Osteocyte (in vitro differentiated cells): ENCODE measurements at places on chromosomes 11 and 22. TPM values are rescaled to one million over a fixed set of nuclear protein-coding genes. Genes with fewer than 3 reads are reported as not detected.

Gene TNNT3
- 2.6 and 4.4 TPM in 2 replicates for total RNA-seq

- no peaks in the 10 kb centered on the region for H3K36me3 ChIP-seq
- H3K4me3 ChIP-seq: no peak overlapping the region
- peaks cover 18% of the 10 kb centered on the region for H3K4me1 ChIP-seq
- H3K27ac ChIP-seq: no peak overlapping the region
- peaks cover 8% of the 10 kb centered on the region for H3K27me3 ChIP-seq
Measured at GRCh38 chr22:49633010-49633324, 194.7 kb downstream of the BRD1 start.

- peaks cover 16% of the 10 kb centered on the region for H3K4me1 ChIP-seq
- no peaks in the 10 kb centered on the region for H3K36me3 ChIP-seq
- peaks cover 2% of the 10 kb centered on the region for H3K27me3 ChIP-seq
- DNase-seq: peak; percentile 23
- no peak overlapping the region for H3K4me3 ChIP-seq
- no peak overlapping the region for H3K27ac ChIP-seq
Measured at GRCh38 chr11:76832361-76832760, 28.4 kb upstream of the ACER3 start.

Gene OR2AG2
- total RNA-seq: 0.08 TPM in 1 of 2 replicates, not detected in the other

GRCh38 chr11:74015919-74016684 is 7.2 kb upstream of the UCP3 start:
- peaks cover 16% of the 10 kb centered on the region for H3K4me1 ChIP-seq
- no peaks in the 10 kb centered on the region for H3K27me3 ChIP-seq
- DNase-seq: no peak
- H3K36me3 ChIP-seq: peaks cover 14% of the 10 kb centered on the region
- H3K4me3 ChIP-seq: no peak overlapping the region

Gene SSTR3
- not detected in 2 replicates for total RNA-seq

Gene OR6A2
- total RNA-seq: 0.08 TPM in 1 of 2 replicates, not detected in the other

GRCh38 chr22:41242396-41243117 is 1.8 kb upstream of the CHADL start:
- H3K36me3 ChIP-seq: peaks cover 2% of the 10 kb centered on the region
- H3K27me3 ChIP-seq: no peaks in the 10 kb centered on the region
- H3K27ac ChIP-seq: no peak overlapping the region
- H3K4me3 ChIP-seq: no peak overlapping the region
- DNase-seq: no peak
- peaks cover 1% of the 10 kb centered on the region for H3K4me1 ChIP-seq

DNA sequence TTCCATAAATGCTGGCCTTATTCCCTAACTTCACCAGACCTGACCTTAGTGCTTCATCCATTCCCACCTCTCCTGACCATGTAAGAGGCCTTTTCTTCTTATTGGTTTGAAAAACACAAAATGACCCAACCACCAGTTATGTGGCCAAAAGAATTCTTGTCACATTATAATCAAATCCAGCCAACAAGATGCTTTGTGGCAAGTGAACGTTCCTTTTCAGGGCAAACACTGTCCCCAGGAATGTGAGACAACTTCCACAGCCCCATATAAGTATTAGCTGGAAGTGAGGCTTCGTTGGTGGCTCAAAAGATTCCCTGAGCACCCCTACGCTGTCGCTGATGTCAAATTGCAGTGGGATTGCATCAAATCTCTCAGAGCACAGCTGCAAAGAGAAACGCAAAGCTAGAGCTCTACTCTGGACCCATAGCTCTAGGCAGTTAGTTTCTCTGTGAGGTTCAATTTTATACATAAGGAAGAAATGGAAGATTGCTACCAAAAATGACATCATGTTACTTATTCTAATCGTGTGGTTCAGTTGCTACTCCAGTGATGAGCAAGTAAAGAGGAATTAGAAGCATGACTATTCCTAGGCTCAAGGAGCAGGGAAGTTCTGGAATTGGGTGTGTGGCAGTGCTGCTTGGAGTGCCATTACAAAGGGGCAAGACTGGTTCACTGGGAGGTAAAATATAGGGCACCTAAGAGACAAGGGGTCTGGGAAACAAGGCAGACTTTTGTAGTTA is 26.1 kb downstream of the GLYATL1 start:
- no peaks in the 10 kb centered on the region for H3K36me3 ChIP-seq
- no peaks in the 10 kb centered on the region for H3K4me1 ChIP-seq
- DNase-seq: no peak
- H3K27ac ChIP-seq: no peak overlapping the region

DNA sequence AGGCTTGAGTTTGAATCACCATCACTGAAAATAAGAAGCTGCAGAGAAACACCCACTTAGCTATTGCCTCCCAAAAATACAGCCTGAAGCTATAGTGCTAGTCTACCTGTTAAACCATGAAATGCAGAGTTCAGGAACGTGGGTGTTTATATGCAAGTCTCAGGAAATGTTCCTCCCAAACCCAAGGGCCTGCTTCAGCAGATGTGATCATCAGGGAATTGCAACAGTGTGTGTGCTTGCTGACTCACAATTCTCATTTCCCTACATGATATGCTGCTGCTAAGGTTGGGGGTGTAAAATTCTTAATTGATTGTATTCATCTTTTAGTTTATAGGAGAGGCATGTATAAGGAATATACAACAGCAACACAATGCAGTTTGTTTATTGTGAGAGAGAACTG is 49.6 kb downstream of the NUP98 start:
- no peak overlapping the region for H3K4me3 ChIP-seq
- H3K27ac ChIP-seq: no peak overlapping the region
- no peak for DNase-seq
- peaks cover 2% of the 10 kb centered on the region for H3K4me1 ChIP-seq
- no peaks in the 10 kb centered on the region for H3K27me3 ChIP-seq

- H3K27me3 ChIP-seq: peaks cover 12% of the 10 kb centered on the region
- H3K27ac ChIP-seq: no peak overlapping the region
- H3K4me1 ChIP-seq: no peaks in the 10 kb centered on the region
- no peak for DNase-seq
Measured at GRCh38 chr22:49746065-49746464, 81.6 kb downstream of the BRD1 start.

GRCh38 chr22:27531782-27532530 is 269.6 kb downstream of the MN1 start:
- peaks cover 20% of the 10 kb centered on the region for H3K4me1 ChIP-seq
- H3K27me3 ChIP-seq: no peaks in the 10 kb centered on the region
- H3K4me3 ChIP-seq: no peak overlapping the region
- H3K36me3 ChIP-seq: no peaks in the 10 kb centered on the region

DNA sequence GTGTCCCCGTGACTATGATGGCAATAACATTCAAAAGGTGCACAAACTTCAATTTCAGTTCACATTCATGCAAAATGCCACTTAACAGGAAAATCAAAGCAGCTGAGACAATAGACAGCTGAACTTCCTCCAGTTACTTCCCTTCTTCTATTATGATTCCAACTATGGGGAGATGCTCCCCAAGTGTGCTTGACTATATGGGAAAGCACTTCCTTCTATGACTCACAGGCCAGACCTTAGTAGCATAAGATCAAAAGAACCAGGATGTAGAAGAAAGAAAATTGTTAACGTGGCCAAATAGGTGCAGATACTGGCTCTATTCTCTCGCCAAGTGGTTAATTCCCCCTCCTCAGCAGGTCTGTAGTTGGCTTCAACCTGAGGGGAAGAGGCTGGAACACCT is 7.8 kb upstream of the FAT3 start:
- H3K4me3 ChIP-seq: no peak overlapping the region
- peaks cover 3% of the 10 kb centered on the region for H3K4me1 ChIP-seq
- H3K27ac ChIP-seq: no peak overlapping the region
- peaks cover 25% of the 10 kb centered on the region for H3K27me3 ChIP-seq

- H3K4me3 ChIP-seq: no peak overlapping the region
- H3K27me3 ChIP-seq: peaks cover 10% of the 10 kb centered on the region
- H3K36me3 ChIP-seq: no peaks in the 10 kb centered on the region
- DNase-seq: no peak
- H3K27ac ChIP-seq: no peak overlapping the region
Measured at GRCh38 chr11:14565845-14566244, 45.7 kb upstream of the PSMA1 start.

Gene FOXRED2
- total RNA-seq: 48.0 and 48.9 TPM in 2 replicates

Gene ACR
- total RNA-seq: not detected in 2 replicates

Gene OVOL1
- not detected in 2 replicates for total RNA-seq

Gene IGSF9B
- total RNA-seq: 2.7 and 3.8 TPM in 2 replicates

GRCh38 chr11:125491146-125491545 is 4.9 kb downstream of the FEZ1 start:
- H3K4me3 ChIP-seq: no peak overlapping the region
- no peak overlapping the region for H3K27ac ChIP-seq
- peaks cover 11% of the 10 kb centered on the region for H3K36me3 ChIP-seq
- peaks cover 9% of the 10 kb centered on the region for H3K4me1 ChIP-seq
- no peak for DNase-seq

GRCh38 chr11:61860054-61860903 is 31.1 kb downstream of the FADS3 start:
- no peak overlapping the region for H3K27ac ChIP-seq
- H3K36me3 ChIP-seq: peaks cover 23% of the 10 kb centered on the region
- H3K4me3 ChIP-seq: no peak overlapping the region
- H3K4me1 ChIP-seq: no peaks in the 10 kb centered on the region

DNA sequence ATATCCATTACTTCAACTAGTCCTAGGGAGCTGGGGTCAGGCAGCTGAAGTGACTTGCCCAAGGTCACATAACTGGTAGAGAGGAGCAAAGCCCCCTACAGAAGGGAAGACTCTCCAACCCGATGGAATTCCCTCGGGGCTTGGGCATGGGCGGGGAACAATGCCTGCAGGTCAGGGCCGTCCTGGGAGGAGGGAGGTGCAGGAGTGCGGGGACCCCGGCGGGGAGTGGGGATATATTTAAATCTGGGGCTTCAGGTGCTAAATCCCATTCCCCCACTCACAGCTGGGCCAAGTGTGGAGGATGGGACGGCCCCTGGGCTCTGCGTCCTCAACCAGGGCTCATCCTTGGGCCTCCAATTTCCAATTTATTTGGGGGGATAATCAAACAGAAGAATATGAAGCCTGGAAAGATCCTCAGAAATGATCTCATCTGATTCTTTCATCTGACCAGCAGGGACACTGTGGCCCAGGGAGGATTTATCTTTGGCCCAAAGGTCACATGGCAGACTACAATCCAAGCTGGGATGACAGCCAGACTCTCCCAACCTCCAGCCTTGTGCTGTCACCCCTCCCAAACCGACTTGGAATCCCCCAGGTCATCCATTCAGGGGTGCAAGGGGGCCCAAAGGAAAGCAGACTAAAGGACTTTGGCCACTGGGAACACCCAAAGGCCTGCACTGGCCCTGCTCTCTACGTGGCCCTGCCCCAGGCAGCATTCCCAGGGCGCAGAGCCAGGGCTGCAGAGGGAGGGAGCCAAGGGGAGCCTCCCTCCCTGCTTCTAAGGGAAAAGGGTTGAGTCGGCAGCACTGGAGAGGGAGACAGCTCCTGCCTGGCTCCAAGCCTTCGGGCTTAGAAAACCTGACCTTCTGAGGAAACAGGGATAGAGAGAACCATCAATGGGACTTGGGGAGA is 8.7 kb upstream of the C1QTNF6 start:
- H3K36me3 ChIP-seq: no peaks in the 10 kb centered on the region
- no peak overlapping the region for H3K4me3 ChIP-seq
- no peak overlapping the region for H3K27ac ChIP-seq
- H3K4me1 ChIP-seq: peaks cover 24% of the 10 kb centered on the region

Gene DAGLA
- total RNA-seq: 5.1 TPM in 2 replicates

Gene DGCR6
- 4.3 and 5.2 TPM in 2 replicates for total RNA-seq

GRCh38 chr22:44630826-44631225 is 71.2 kb upstream of the PRR5 start:
- no peak overlapping the region for H3K27ac ChIP-seq
- no peak for DNase-seq
- H3K4me3 ChIP-seq: no peak overlapping the region
- H3K36me3 ChIP-seq: no peaks in the 10 kb centered on the region
- no peaks in the 10 kb centered on the region for H3K4me1 ChIP-seq
- peaks cover 10% of the 10 kb centered on the region for H3K27me3 ChIP-seq

GRCh38 chr22:32729412-32729811 is 72.1 kb upstream of the TIMP3 start:
- no peaks in the 10 kb centered on the region for H3K27me3 ChIP-seq
- no peak for DNase-seq
- H3K4me3 ChIP-seq: no peak overlapping the region
- H3K36me3 ChIP-seq: peaks cover 2% of the 10 kb centered on the region

- H3K27ac ChIP-seq: no peak overlapping the region
- no peaks in the 10 kb centered on the region for H3K27me3 ChIP-seq
- H3K4me3 ChIP-seq: no peak overlapping the region
- DNase-seq: no peak
- H3K4me1 ChIP-seq: peaks cover 11% of the 10 kb centered on the region
Measured at GRCh38 chr11:110331626-110332025, 35.2 kb upstream of the RDX start.

GRCh38 chr22:16847271-16847670 is 22.1 kb upstream of the XKR3 start:
- H3K36me3 ChIP-seq: no peaks in the 10 kb centered on the region
- DNase-seq: no peak
- H3K27ac ChIP-seq: no peak overlapping the region
- no peaks in the 10 kb centered on the region for H3K27me3 ChIP-seq

Gene FGF4
- 0.26 and 0.40 TPM in 2 replicates for total RNA-seq

- no peak overlapping the region for H3K4me3 ChIP-seq
- no peaks in the 10 kb centered on the region for H3K36me3 ChIP-seq
- DNase-seq: no peak
- H3K27me3 ChIP-seq: peaks cover 9% of the 10 kb centered on the region
Measured at GRCh38 chr11:4484310-4484709, 1.9 kb downstream of the OR52K1 start.

- no peaks in the 10 kb centered on the region for H3K4me1 ChIP-seq
- H3K27ac ChIP-seq: no peak overlapping the region
- no peaks in the 10 kb centered on the region for H3K36me3 ChIP-seq
- peaks cover 41% of the 10 kb centered on the region for H3K27me3 ChIP-seq
- DNase-seq: no peak
Measured at GRCh38 chr22:42039271-42039670, 31.3 kb downstream of the NAGA start.

Gene C11orf91
- total RNA-seq: 0.75 TPM in 1 of 2 replicates, not detected in the other

GRCh38 chr11:69000831-69001242 is 12.2 kb downstream of the MRGPRF start:
- H3K4me3 ChIP-seq: no peak overlapping the region
- H3K36me3 ChIP-seq: peaks cover 5% of the 10 kb centered on the region
- DNase-seq: no peak

Gene LTBP3
- 219 and 256 TPM in 2 replicates for total RNA-seq

- H3K36me3 ChIP-seq: no peaks in the 10 kb centered on the region
- H3K27ac ChIP-seq: no peak overlapping the region
- peaks cover 12% of the 10 kb centered on the region for H3K4me1 ChIP-seq
- H3K4me3 ChIP-seq: no peak overlapping the region
Measured at GRCh38 chr11:16117989-16118756, 238.2 kb downstream of the SOX6 start.

Gene CCDC73
- not detected in 2 replicates for total RNA-seq

GRCh38 chr11:129280027-129280811 is 88.1 kb upstream of the ARHGAP32 start:
- H3K4me3 ChIP-seq: peak overlapping the region; percentile 75
- H3K4me1 ChIP-seq: peaks cover 23% of the 10 kb centered on the region
- no peaks in the 10 kb centered on the region for H3K27me3 ChIP-seq
- no peaks in the 10 kb centered on the region for H3K36me3 ChIP-seq

DNA sequence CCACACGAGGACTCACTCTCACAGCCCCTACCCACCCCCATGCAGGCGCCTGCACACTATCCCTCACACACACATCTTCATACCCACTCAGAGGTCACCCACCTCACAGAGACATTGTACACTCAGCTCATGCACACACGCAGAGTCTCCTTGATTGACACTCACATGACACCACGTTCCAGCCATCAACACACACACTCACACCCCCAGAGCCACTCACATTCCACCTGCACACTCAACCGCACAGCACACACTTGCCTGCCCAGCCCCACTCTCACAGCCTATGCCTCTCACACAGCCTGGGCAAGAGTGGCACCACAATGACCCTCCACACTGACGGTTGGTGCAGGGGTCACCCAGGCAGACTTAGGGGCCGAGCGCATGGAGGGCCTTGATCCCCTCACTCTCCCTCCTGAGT is 2.2 kb downstream of the SPI1 start:
- H3K27me3 ChIP-seq: no peaks in the 10 kb centered on the region
- no peak overlapping the region for H3K27ac ChIP-seq
- no peaks in the 10 kb centered on the region for H3K4me1 ChIP-seq
- no peak overlapping the region for H3K4me3 ChIP-seq
